HuH-7 (cell line): ENCODE measurements at places on chromosomes 11 and 22.

DNA sequence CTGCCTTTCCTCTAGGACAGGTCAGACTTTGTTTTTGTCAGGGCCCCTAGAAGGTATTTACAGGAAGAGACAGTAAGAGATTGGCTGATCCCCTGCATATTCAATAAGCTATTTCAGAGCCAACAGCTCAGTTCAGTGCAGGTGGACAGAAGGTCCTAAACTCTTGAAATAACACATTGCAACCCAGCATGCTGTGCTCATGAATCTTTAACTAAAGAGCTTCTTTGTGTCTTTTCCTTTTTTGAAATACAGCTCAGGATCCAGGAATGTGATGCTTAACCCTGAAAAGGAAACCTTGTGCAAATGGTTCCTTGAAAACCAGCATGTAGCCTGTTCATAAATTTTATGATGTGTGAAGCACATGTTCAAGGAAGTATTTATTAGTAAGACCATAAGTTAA lies 43.9 kb downstream of the BBOX1 start:
- no peak for DNase-seq

DNA sequence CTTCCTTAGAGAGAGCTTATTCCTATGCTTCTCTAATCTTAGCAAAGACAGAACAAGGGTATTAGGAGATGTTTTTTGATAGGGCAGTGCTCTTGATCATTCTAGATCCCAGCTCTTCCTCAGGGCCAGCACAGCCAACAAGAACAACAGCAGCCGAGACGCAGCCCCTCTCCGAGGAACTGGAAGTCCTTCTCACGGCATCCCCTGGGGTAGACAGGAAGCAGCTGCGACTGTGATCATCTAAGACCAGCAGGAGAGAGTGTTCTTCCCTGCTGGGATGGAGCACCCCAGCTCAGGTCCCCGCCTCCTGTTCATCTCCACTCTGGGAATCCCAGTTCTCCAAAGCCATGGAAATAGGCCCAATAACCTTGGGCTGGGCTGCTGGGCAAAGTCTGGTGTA lies 29.6 kb downstream of the IRAG1 start:
- DNase-seq = no peak

- DNase-seq = no peak
Observed at GRCh38 chr11:62069374-62069773, 54.4 kb upstream of the INCENP start.

DNA sequence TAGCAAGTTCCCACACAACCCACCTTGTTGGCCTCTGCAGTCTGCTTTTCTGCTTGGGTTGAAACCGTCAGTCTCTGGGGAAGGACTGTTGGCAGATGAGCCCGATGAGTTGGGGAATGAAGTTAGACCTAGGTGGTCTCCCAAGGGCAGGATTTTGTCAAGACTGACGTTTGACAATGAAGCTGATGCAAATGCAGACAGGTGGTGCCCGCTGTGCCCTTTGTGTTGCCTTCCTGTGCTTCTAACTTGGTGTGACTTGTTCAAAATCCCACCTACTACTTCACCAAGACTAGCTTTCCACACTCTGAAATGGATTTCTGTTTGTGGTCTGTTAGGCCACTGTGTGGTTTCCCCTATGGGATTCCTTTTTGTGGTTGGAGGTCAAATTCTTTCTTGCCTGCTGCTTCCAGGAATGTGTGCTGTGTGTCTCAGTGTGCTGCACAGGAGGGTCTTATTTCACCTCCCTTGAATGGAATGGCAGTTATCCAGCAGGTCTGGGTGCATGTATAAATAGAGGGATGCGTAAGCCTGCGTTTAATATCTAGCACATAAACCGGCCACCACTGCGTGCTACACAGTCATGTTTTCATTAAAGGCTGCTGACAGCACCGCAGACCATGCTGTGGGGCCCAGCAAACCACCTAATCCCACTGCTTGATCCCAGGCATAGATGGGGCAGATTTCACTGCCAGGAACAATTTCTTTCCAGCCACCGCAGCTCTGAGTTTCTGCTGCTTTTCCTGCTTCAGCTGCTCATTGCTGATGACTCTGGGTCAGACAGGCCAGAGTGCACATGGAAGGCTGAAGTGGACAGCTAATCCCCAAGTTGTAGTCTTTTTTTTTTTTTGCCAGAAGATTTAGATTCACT lies 44.8 kb downstream of the ADAMTS8 start:
- DNase-seq = no peak

GRCh38 chr11:83070044-83070701 lies 1.5 kb downstream of the RAB30 start:
- no peak for DNase-seq

- DNase-seq = no peak
Observed at GRCh38 chr11:18749681-18750319, 23.8 kb upstream of the IGSF22 start.

GRCh38 chr11:75261902-75262361 lies 21.4 kb downstream of the TPBGL start:
- DNase-seq = no peak

DNA sequence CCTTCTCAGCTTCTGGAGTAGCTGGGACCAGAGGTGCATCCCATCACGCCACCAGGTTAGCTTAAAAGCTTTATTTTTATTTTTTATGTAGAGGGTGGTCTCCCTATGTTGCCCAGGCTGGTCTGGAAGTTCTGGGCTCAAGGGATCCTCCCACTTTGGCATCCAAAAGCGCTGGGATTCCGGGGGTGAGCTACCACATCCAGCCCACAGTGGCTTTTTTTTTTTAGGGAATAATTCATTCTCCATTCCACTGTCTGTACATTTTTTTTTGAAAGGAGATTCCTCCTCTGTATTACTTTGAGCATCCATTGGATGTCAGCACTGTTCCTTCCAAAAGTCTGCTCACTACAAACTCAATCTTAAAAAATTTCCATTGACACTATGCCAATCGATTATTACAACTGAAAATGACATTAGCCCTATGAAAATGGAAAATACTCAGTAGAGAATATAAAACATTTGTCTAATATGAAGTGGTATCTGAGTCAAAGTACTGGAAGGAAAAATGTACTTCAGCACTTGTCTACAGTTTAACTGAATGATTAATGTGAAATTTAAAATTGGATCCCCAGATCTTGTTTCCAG lies 1.3 kb upstream of the LPXN start:
- no peak for DNase-seq

DNA sequence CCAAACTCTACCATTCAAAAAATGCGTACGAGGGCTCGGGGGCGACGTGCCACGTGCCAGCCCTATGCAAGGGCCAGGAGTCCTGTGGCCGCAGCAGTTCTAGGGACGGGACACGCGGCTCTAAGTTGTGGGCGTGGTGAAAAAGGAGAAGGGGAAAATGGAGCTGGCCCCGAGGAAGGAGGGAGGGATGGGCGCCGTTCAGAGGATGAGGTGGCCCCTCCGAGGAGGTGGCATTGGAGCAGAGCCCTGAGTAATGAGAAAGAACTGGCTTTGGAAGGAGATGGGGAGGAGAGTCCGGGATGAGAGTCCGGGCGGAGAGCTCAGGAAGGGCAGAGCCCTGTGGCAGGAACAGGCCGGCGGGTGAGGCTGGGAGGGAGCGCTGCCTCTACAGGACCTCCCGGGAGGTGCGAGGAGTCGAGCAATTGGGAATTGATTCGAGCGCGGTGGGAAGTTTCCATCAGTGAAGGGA lies 21.0 kb downstream of the OTUB1 start:
- DNase-seq = peak; percentile 48

DNA sequence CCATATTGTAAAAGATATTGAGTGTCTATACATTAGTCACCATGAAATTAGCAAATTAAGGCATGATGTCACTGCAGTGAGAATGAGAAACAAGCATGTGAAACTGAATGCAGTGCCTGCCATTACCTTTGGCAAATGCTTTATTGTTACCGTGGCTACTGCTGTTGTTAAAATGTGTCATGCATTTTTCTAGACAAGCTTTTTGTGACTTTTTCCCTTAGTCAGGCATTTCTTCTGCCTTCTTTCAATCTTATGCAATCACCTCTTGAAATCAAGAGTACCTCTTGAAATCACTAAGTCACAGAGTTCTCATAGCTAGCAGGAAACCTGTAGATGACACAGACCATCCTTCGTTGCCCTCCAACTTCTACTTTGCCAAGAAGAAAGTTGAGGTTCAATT lies 461.7 kb upstream of the TENM4 start:
- DNase-seq = no peak

DNA sequence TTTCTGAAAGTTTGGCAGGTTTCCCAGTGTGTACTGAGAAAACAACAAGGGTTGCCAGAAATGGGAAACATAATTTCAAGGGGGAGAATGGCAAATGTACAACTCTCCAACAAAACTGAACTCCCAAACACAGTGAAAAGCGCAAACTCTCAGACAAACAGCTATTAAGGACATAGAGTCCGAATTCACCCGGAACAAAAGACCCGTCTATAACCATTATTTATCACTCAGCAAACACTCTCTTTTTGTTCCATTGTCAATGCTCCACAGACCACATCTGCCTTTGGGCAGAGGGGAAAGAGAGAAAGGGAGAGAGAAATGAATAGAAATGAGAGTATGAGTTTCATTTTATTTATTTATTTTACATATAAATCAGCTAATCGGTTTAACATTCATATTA lies 21.7 kb downstream of the KIRREL3 start:
- DNase-seq = no peak

- DNase-seq = no peak
Observed at GRCh38 chr11:100927579-100927978, 202.0 kb downstream of the PGR start.

- DNase-seq = no peak
Observed at GRCh38 chr22:50139843-50140415, 30.6 kb upstream of the PANX2 start.

DNA sequence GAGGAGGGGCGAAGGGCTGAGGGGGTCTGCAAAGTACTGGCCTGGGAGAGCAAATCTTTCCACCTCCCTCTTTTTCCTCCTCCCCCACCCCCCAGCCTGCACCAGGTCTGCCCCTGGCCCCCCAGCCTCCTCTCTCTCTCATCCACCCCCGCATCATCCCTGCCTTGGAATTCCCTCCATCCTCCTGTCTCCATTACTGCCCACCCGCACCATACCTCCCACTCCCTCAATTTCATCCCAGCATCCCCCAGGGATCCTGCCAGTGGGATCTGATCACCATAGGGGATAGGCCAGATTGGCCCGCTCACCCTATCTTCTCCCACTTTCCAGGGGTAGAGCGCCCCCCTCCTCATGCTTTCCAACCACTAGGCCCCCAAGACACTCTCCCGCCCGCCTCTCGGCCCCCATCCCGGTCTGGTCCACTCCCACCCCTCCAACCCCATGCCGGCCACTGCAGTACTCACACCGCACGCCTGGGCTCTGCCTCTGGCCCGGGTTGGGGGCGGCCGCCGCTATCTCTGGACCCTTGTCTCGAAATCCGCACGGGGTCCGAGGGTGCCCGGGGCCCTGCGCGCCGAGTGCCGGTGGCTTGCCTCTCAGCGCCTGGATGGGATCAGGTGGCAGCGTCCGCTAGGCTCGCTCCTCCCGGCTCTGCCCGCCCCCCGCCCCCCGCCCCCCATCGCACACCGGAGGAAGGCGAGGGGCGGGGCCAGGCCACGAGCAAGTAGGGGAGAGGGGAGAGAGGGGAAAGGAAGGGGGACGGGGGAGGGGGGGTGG lies at the start of gene GAL3ST3:
Gene GAL3ST3, minus strand, starts transcription at position 615 of the 777 bp plus-strand sequence. CDS start 3,746 bp downstream, outside the sequence.
- no peak for DNase-seq

- no peak for DNase-seq
Observed at GRCh38 chr11:103980108-103980507, 56.3 kb upstream of the DDI1 start.

DNA sequence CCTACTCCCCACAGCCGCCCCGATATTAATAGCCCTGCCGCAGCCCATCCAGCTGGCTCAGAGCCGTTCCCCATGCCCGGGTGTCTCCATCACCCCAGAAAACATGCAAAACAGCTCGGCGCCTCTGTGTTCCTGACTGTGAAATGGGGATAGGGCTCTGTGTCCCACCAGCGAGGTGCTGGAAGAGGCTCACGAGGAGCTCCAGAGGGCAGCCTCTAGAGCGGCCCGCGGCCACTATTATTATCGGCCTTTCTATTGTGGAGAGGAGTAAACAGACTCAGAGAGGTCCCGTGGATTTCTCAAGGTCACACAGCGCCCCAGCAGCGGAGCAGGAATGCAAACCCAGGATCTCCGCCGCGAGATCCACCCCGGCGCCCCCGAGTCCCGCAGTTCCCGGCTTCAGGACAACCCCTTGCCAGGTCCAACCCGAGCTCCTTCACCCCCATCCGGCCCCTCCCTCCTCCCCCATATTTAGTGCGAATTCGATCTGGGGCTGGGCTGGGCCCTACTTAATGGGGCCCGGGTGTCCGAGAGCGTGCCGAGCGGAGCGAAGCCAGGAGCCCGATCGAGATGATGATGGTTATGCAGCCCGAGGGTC lies at the start of gene ACTN3:
Gene ACTN3, plus strand, starts transcription at position 536 of the 598 bp plus-strand sequence. Its CDS starts 35 bp downstream, at position 571.
- peak; percentile 95 for DNase-seq

DNA sequence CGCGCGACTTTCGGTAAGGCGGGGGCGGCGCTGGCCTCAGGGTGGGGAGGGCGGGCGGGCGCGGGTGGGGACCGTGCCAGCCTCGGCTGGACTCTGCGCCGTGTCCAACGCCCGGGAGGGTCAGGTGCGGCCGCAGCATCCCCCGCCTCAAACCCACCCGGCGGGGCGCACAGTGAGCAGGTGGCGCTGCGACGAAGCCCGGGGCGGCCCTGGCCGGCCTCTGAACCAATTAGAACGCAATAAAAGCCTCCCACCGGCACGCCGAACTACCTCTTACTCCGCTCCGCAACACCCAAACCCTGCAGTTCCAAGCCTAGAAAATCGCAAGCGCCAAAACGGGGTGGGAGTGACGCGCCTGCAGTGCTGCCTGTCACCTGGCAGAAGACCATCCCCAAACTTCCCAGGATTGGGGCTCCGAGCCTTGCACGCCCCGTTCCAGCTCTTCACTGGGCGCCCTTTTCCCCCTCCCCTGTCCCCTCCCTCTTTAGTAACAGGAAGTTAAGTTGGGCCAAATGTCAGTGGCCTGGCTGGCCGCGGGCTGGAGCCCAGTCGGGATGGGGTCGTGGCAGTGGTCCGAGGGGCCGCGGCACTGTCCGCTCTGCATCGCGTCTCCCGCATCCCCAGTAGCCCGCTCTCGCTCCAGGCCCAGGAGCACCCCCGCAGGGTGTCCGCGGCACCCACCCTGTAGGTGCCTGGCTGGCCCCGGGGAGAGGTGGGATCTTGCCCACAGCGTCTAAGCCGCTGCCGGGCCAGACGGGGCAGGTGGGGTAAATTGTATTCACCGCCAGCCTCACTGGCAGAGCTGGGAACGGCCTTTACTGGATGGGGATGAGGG lies 541 bp downstream of the MICAL2 start:
- DNase-seq = no peak

DNA sequence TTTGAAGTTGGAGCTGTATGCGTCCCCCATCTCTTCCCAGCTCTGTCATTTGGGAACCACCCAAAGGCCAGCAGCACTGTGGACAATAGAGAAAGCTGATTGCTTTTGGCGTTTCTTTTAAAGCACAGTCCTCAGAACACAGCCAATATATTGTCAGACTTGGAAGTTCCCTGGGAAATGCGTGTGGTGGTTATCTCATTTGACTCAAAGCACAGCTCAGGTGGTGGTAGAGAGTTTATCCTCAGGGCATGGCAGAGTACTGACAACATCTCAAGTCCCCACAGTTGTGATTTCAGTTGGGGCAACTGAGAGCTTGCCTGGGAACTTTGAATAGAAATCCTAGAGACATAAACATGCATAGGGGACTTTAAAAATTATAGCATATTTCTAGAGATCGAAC lies 601.3 kb downstream of the ETS1 start:
- DNase-seq = no peak

- DNase-seq = no peak
Observed at GRCh38 chr11:70116386-70117065, 38.4 kb downstream of the ANO1 start.
